Transverse colon (tissue), 4 donors: ENCODE measurements at places on chromosomes 4 and X. TPM values are rescaled to one million over a fixed set of nuclear protein-coding genes. Genes with fewer than 3 reads are reported as not detected.

DNA sequence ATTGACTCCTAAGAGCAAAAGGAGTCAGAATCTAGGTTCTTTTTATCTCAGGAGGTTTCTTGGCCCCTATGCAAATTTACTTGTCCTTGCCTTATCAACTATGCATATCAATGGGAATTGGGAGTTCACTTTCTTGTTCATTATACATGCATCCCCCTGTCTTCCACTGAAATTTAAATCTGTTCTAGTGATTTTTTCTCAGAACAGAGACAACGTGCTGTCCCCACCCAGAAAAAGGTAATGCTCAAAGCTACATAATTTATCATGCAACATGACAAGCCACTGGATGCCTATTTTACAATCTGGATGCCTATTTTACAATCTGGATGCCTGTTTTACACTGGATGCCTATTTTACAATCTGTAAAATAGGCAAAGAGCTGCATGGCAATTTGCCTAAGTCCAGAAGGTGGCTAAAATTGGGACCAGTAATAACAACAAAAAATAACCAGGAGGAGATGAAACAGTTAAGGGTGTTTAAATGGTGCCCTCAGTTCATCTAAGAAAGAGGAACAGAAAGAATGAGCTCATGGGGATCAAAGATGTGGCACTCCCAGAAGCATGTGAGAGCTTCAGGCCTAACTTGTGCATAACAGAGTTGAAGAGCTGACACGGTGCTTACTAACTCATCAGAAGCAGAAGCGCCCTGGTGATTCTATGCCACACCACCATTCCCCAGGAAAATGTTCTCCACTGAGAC, 537.8 kb upstream of the BOD1L1 start:
- peak; percentile 26 for DNase-seq

DNA sequence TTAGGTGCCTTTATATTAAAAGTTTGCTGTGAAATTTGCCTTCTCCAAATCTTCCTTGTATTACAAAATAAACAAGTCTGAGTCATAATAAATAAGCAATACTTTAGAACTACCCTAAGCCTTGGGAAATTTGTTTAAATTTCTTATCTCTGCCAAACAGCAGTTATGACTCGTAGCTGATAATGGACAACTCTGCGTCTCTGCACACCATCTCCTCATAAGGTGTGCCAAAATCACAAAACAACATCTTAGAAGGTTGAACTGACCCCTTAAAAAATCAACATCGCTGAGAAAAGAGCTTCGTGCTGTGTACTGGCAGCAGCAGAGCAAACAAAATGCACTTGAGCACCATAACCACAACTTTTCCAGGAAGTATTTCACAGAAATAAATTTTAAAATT, 22.0 kb downstream of the OR13H1 start:
- DNase-seq, result no peak

DNA sequence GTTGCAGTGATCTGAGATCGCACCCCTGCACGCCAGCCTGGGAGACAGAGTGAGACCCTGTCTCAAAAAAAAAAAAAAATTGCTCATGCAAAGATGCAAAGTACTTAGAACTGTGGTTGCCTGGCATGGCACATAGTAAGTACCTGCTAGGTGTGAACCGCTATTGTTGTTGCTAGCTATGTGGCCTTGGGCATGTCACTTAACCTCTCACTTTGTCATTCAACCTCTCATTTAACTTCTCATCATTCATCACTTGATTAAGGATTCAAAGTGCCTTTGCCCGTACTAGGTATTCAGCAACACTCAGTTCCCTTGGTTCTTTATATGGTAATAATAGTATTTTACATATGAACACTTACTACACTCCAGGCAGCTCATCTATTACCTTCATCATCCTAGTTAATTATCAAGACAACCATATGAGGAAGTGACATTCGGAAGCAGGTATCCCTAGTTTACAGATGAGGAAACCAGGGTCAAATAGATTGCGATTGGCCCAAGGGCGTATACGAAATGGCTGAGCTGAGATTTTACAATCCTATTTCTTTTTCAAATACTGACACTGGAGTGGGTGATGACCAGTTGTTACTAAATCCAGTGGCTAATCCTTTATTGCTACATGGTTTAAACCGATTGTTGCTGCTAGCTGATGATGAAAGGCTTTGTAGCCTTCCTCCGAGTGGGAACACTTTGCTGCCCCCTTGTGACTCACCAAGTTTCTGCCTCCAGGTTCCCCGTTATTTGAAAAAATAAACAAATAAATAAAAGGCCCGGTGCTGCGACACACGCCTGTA, 28.8 kb upstream of the SOWAHD start:
- peak; percentile 64 for DNase-seq

GRCh38 chrX:39527025-39527424, 570.7 kb downstream of the BCOR start:
- no peak for DNase-seq

BEX1 gene
- 3.3 TPM for total RNA-seq
